ENCODE measurements at places on chromosomes 6 and 20.

GRCh38 chr6:16690608-16691142, 70.6 kb downstream of the ATXN1 start:
- DNase-seq = no peak

GRCh38 chr6:1315560-1316386, 3.9 kb downstream of the FOXQ1 start:
- no peak for DNase-seq

- DNase-seq = no peak
Observed at GRCh38 chr6:14194976-14195375, 77.4 kb downstream of the CD83 start.

- no peak for DNase-seq
Observed at GRCh38 chr6:170224694-170225660, 65.9 kb downstream of the DLL1 start.

GRCh38 chr6:36851149-36851614, 11.9 kb upstream of the CPNE5 start:
- no peak for DNase-seq

GRCh38 chr6:151007922-151008321, 142.4 kb downstream of the MTHFD1L start:
- DNase-seq = no peak

DNA sequence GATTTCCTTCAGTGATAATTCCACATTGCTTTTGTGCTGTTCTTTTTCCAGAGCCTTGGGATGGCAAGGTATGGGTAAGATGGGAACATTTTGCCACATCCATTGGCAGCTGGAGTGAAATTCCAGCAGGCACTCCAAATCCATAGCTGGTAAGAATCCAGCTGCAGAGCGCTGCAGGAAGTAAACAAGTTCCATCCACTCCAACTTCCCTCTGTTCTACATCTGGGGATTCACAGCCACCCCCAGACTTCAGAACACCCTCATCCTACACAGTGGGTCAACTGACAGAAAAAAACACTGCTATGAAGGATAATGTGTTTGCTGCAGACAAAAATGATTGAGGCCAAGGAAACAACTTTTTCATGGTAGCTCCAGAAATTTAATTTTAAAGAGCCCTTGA, 747.8 kb downstream of the MAFB start:
- no peak for DNase-seq

DNA sequence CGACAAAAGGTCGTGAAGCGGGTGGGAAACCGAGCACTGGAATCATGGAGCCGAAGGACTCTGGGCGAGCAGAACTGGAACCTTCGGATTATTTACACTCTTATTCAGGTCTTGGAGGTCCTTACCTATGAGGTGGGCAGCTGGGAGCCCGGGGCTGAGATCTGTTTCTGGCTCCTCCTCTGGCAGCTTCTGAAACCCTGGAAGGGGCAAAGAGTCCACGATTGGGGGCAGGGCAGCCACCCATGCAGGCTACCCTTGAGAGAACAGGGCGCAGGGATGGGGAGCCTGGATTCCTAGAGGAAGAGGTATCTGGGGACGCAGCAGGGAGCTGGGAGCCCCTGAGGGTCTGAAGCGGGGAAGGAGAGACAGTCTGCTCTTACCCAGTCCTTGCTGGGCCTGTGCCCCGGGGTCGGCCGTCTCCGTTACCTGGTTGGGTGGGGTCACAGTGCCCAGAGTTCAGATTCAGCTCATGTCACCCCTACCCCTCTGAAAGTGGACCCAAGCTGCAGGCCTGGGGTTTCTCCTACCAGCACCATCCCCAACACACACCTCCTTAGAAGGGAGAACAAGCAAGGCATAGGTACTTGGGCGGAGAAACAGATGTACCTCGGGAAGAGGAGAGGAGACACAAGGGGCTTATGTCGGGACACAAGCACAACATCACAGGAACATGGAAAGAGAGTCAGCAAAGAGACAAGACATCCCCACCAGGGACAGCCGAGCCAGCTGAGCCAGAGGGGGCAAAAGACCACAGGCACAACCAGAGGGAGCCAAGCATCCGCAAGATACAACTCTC, 592 bp downstream of the LTB start:
- no peak for DNase-seq

GRCh38 chr6:13427801-13428582, 59.4 kb downstream of the GFOD1 start:
- peak; percentile 76 for DNase-seq

DNA sequence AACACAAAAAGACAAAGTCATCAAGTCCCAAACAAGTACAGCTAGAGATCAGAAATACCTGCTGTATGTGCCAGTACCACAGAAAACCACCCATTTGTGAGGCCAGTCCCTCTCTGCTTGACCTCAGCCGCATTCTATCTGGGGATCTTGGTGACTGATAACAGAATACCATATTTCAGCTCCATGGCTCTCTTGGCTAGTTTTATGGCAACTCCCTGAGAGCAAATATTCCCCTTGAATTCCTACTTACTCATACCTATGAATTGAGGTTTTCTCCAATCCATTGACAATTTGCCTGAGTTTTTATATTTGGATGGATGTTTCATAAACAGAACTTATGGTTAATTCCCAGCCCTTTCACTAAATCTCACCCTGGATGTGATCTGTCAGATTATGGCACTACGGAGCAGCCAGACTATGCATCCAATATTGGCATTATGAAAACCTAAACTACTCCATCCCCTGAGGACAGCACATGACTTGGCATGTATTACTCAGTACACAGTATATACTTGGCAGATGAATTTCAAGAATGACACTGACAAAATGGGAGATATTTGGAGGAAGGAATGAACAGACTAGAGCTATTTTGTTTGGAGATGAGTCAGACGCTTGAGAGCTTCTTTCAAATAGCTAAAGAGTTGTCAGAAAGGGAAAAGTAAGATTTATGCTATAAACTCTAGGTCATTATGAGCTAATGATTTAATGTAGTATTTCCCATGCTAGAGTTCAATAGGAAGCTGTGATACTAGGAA, 95.7 kb downstream of the PRDM1 start:
- no peak for DNase-seq

- DNase-seq = no peak
Observed at GRCh38 chr6:3690506-3690905, 61.0 kb downstream of the PXDC1 start.

DNA sequence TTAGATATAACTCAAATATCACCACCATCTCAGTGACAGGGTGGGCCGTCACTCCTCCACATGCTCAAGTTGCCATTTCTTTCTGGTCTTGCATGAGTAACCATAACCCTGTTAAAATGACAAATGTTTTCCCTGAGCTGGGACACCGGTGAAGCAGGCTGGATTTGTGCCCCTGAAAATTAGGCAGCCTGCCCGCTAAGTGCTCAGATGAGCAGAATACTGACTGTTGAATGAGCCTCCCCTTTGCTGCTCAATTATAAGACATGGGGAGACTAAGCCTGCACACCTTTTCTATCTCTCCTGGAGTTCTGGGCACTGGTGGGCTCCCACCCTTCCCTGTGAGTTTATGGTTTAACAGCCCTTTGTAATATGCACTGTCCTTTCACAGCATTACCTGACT, 161.8 kb downstream of the SLC24A3 start:
- no peak for DNase-seq

DNA sequence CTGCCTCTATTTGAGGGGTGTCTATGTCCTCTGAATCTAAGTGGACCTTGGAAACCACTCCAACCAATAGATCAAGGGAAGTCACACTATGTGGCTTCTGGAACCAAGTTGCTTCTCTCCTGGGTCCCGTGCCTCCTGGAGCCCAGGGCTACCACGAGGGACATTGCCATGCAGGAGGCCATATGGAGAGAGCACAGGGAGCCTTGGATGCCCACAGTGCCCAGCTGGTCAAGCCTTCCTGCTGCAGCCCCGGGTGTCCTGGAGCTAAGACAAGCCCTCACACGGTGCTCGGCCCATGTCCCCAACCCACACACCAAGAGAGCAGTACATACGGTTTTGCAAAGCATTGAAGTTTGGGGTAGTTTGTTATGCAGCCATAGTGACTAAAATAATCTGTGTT, 231.6 kb downstream of the SYNDIG1 start:
- no peak for DNase-seq

GRCh38 chr6:70834520-70834919, 122.3 kb downstream of the B3GAT2 start:
- DNase-seq = no peak

GRCh38 chr20:2836035-2836434, 4.4 kb downstream of the PCED1A start:
- no peak for DNase-seq

- DNase-seq = no peak
Observed at GRCh38 chr20:46832555-46832954, 62.1 kb upstream of the EYA2 start.

GRCh38 chr6:37175332-37176267, 5.6 kb downstream of the PIM1 start:
- no peak for DNase-seq

- DNase-seq = no peak
Observed at GRCh38 chr6:12116264-12116800, 104.2 kb downstream of the HIVEP1 start.

DNA sequence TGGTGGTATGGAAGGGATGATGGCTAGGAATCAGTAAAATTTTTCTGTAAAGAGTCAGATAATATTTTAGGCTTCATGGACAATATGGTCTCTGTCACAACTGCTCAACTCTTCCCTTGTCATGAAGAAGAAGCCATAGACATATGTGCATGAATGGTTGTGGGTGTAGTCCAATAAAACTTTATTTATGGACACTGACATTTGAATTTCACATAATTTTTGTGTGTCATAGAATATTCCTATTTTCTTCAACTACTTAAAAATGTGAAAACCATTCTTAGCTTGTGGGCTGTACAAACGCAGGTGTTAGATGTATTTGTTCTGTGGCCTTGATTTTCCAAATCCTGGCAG, 59.9 kb downstream of the SYNDIG1 start:
- DNase-seq = no peak
